ENCODE measurements at places on chromosomes 12 and 14. TPM values are rescaled to one million over a fixed set of nuclear protein-coding genes. Genes with fewer than 3 reads are reported as not detected.

GRCh38 chr12:107845980-107846659 is 71.6 kb downstream of the ASCL4 start:
- DNase-seq: no peak

- DNase-seq: no peak
Measured at GRCh38 chr12:58247633-58248032, 306.3 kb downstream of the ATP23 start.

Gene TRHDE
- 20.9 TPM for total RNA-seq

GRCh38 chr12:7981446-7981845 is 45.5 kb upstream of the SLC2A3 start:
- no peak for DNase-seq

Gene NID2
- 259 TPM for total RNA-seq

- no peak for DNase-seq
Measured at GRCh38 chr14:36656687-36657398, 4.8 kb upstream of the PAX9 start.

DNA sequence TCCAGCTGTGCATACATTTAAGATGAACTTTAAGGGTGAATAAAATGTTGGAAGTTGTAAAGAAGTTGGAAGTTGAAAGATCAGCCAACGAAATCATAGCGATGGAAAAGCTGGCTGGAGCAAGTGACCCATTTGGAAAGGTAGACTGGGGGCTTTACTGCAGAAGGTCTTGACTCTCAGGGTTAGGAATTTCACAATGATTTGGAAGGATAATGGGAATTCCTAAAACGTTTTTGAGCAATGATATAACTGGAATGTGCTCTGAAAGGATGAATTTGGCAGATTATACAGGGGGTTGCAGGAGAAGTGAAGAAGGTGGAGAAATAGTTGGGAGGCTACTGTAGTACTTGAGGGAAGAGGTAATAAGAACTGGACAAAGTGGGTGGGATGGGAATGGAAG is 27.4 kb downstream of the EMP1 start:
- DNase-seq: no peak

DNA sequence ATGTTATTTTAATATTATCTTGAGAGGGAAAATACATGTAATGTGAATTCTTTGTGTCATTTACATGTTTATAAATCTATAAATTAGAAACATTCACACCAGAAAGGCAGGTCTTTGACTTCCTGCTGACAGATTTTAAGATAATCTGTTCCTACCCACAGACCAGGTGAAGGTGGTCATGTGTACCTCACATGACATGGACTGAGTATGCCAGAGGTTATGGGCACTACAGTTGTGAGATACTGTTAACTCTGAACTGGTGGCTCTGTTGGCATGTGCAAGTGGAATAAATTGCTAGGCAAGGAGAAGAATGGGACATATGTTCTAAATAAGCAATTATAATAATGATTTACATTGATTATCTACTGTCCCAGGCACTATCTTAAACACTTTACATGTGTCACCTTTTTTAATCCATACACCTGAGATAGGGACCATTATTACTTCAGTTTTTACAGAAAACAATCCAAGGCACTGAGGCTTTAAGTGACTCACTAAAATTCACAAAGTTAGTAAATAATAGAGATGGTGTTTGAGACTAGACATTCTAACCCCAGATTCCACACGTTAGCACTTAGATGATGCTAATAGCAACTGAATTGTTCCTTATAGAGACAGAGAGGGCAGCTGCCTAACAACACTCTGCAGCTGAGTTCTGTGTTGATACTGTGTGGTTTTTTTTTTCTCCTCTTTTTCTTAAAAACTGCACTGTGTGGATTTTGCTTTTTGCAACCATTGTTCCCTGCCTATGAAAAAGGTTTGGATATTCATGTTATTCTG is 23.8 kb downstream of the SLC16A7 start:
- no peak for DNase-seq

DNA sequence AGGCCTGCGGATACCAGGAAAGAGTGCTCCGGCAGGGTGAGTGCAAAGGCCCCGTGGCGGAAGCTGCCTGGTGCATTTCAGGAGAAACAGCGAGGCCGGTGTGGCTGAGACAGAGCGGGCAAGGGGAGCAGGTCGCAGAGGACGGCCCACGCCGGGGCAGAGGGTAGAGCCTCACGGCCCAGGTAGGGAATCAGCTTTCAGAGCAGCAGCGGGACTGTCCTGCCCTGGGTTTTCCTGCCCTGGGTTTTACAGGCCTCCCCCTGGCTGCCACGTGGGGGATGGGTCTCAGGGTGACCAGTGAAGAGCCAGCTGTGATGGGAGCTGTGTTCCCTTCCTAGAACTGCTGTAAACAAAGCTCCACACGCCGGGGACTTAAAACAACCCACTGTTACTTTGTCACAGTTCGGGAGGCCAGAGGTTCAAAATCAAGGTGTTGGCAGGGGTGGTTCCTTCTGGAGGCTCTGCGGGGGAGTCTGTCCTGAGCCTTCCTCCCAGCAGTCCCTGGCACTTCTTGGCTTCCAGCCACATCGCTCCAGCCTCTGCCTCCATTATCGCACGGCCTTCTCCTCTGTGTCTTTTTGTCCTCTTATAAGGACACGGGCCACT is 10.4 kb downstream of the NCOR2 start:
- DNase-seq: peak; percentile 58

Measured in fibroblast of villous mesenchyme (primary cell).